ENCODE measurements at places on chromosomes 1 and 21.

- no peak for DNase-seq
Measured at GRCh38 chr1:15411593-15412137, 2.0 kb downstream of the EFHD2 start.

DNA sequence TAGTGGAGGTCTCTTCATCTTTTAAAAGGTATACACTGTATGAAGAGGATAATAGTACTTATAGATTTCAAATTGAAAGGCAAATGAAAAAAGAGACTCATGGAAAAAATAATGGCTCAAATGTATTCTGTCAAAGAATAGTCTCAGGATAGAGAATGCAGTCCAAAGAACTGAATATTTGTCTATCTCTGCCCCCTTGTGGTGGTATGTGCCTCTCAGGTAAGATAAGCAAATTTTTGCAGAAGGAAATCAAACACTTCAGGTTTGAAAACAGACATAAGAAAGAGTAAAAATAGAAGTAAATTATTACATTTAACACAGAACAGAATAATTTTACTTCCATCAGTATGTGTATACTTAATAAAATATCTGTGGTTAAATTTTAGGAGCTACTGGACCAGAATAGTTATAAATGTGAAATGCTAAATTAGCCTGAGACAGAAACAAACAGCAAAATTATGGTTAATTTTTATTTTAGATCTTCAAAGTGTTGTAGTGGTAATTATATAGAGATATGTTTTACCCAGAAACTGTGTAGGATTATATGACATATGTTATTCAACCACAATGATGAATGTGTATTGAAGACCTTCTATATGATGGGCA, 164.4 kb upstream of the PALMD start:
- DNase-seq, result peak; percentile 46

GRCh38 chr21:44920694-44921604, at the start of gene ITGB2:
Gene ITGB2, minus strand, starts transcription at chr21:44920899. Its CDS starts 10,117 bp downstream, at chr21:44910782.
- DNase-seq, result no peak

DNA sequence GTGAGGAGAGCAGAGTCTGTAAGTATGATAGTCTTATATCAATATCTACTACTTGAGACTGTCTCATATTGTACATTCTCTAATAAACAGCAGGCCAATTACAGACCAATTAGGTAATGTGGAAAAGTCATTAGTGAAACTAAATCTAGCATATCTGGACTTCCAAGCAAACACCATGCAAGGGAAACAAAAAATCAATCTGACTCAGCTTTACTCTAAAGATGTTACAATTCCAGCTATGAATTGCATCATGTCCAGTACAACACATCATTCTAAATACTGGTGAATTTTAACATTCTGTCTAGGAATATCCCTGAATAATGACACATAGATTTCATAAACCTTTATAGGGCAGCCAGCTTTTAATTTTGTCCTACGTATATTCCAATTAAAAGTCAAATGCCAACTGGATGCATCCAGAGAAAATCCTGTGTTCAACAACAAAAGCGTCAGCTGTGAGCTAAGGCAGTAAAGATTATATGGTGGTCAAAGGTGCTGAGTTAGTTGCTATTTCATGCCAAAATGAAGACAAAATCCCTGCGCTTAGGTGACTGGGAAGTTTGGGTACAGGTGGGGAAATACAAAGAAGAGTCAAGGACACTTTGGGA, 159.3 kb downstream of the TTLL7 start:
- no peak for DNase-seq

DNA sequence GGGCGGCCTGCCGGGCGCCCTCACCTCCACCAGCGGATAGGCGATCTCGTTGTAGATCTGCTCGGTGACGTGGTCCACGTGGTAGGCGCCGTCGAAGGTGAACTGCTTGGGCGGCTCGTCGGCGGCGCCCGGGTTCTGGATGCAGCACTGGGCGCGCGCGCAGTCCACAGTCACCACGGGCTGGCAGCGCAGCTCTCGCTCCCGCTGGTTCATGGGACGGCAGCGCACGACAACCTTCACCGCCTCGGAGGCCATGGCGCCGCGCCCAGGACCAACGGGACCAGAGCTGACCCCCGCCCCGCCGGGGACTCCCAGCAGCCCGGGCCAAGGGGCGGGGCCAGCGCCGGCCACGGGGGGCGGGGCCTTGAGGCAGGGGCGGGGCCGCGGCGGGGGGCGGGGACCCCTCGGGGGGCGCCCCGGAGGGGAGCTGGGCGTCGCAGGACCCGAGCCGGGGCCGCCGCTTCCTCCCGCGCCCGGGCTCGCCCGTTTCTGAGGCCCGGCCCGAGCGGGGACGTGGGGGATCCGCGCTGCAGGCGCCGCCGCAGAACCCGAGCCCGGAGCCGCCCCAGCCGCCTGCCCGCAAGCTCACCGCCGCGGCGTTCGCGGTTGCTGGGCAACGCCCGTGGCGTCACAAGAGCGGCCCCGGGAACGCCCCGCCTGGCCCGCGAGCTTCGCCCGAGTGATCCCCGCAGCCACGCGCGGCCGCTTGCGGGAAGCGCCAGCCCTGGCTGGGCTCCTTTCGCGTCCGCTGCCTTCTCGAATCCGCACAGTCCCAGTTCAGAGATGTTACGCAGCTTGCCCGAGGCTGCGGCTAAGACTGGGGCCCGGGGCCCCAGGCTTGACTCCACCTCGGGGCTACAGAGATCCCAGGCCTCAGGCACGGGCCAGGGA, at the start of gene KIF17:
Gene KIF17, minus strand, starts transcription at position 556 of the 891 bp plus-strand sequence. Its CDS starts 301 bp downstream, at position 255.
- peak; percentile 42 for DNase-seq

GRCh38 chr1:218995091-218995665, 178.5 kb upstream of the LYPLAL1 start:
- no peak for DNase-seq

GRCh38 chr1:201614262-201615015, 75.5 kb downstream of the NAV1 start:
- no peak for DNase-seq

DNA sequence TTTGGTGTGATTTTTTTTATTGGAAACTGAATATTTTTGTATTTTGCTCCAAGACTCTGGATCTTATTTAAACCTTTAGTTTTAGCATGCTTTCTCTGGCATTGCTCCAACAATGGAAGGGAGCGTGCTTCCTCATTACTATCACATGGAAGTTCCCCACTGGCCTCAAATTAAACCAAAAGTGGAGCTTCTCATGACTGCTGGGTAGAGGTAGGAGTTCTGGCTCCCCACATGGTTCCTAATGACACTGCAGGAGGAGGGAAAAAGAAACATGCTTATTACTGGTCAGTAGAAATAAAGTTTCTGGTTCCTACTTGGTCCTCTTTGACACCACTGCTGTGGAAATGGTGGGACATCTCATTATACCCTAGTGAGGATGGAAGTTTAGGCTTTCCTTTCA, 310.5 kb downstream of the PTGER3 start:
- no peak for DNase-seq

DNA sequence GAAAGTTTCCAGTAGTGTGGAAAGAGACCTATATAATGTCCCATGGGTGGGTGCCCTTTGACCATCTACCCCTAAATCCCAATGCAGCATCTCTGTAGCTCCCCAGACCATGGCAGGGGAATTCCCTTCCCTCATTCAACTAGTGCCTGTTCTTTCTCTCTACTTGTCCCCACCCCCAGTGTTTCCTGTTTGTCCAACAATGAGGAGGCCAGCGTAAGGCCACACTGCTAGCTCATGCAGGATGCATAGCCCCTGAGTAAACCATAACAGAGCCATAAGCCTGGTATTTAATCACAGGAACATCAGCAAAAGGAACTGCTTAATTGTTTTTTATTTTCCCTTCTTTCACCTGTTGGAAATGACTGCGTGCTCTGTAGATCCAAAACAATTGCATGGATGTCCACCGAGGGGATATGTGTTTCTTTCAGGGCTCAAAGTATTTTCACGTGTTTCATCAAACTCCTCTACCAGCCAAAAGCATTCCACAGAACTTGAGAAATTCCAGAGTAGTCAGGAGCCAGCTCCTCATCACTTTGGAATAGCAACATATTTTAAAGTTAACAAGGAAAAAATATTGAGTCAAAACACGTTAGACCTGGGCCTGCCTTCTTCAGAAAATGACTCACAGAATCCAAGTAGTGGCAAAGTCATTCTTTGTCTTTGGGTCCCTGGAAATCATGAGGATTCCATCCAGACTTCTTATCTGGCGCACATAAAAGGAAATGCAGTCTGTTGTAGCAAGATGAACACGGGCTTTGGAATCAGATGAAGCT, 162.5 kb upstream of the SGIP1 start:
- no peak for DNase-seq

DNA sequence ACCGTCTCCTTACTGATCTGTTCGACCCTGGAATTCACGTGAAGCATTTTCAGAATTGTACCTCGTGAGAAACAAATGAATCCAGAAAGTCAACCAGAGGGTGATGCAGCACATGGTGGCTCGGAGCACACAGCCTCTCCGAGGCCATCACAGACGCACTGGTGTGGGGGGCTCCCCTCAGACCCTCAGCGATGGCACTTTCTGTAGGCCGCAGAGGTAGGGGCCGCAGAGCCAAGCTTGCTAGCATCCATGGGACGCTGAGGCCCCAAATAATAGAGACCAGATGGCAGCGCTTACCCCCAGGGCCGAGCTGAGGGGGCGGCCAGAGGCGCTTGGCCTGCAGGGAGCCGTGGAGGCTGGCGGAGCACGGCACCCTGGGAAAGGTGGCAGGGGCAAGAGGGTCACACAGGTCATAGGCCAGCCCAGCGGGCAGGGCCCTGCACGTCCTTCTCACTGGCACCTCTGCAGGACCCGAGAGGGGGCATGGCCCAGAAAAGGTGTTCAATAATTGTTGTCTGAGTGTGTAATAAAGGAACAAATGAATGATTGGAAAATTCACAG, 28.1 kb upstream of the COL6A2 start:
- DNase-seq, result no peak

DNA sequence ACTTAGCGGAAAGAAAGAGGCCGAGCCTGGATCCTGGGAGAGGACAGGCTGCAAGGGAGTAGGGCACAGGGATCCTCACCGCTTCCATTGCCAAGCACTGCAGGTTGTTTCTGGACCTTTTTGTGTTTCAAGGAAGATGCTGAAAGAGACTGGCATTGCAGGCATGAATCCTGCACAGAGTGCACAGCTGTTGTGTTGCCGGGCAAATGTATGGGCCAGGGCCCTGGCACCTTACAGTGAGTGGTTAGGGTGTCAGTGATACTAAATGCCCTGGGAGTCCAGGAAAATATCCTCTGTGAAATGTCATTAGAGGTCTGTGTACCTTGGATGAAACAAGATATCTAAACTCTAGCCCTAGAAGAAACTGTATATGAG, 145.5 kb upstream of the FGGY start:
- no peak for DNase-seq

- DNase-seq, result no peak
Measured at GRCh38 chr1:234108921-234109320, 204.4 kb downstream of the SLC35F3 start.

- no peak for DNase-seq
Measured at GRCh38 chr1:73065339-73066041, 783.2 kb upstream of the NEGR1 start.

DNA sequence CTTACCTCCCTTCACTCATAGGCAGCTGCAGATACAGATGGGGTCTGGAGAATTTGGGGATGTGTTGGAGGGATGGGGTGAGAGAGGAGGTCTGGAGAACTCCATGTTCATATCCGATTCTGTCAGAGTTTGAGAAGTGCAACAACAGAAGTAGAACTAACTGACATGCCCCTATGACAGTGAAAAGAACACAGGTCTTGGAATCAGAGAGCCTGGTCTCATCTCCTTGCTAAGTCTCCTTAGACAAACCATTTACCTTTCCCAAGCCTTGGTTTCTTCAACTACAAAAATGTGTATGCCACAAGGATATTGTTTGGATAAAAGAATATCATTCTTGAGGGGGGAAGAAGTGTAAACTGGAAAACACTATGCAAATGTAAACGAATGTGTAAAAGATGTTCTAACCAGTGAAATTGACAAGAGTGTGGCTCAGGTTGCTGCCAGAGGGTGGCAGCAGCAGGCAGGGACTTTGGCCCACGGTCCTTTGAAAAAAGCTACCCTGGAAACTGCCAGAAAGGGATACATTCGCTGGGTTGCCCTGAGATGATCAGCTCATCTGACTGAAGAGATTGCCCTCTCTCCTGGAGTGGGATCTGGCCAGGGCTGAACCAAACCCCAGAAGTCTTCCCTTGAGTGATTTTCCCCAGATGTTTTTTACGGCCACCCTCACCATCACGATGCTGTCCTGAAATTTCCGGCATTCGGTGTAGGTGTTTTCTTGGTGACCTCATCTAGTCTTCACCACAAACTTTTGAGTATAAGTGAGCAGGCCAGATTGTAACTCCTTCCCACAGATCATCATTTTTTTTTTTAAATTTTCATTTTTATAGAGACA, 17.0 kb upstream of the CD2 start:
- DNase-seq, result peak; percentile 24

DNA sequence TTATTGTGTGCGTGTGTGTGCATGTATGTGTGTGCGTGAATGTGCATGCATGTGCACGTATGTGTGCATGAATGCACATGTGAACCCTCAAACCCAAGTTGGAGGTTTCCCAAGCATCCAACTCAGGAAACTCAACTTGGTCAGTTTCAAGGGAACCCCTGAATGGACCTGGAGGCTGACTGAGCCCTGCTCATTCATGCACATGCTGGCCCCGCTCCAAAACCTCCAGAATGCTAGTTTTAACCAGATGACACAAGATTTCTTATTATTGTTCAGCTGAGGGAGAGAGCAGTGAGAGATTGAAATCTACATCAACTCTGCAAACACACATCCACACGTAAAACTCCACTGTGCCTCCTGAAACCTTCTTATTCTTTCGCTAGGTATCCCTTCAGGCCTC, 104.4 kb downstream of the OMA1 start:
- no peak for DNase-seq

- no peak for DNase-seq
Measured at GRCh38 chr1:150966011-150966410, 8.6 kb downstream of the CERS2 start.

DNA sequence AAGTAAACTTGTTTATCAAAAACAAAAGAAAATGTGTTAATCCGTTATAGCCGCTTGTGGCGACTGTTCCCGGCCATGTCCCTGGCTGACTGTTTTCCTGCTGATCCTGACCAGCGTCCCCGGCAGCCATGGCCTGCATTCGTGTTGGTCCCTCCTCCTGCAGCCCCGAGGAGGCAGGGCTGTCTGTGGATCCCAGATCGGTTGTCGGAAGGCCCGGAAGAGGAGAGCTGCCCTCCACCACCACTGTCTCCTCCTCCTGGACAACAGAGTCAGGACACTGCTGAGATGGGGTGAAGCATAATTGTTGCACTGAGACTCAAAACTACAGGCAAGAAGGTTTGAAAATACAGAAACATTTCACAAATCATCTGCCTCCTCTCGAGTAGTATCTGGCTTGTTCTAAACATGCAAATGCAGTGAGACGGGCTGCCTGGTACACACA, 3.6 kb upstream of the MXRA8 start:
- no peak for DNase-seq

All from T-helper 2 cell (primary cell).